Activated CD4-positive, alpha-beta T cell treated with anti-CD3 and anti-CD28 coated beads, Interleukin-2, amount 10 ng/mL, durations not matched to agents 7 days and 5 days (primary cell): ENCODE measurements at places on chromosomes 7 and 10. TPM values are rescaled to one million over a fixed set of nuclear protein-coding genes. Genes with fewer than 3 reads are reported as not detected.
A peak's percentile ranks its signal among the peaks of the same experiment; 100 is the strongest.

DNA sequence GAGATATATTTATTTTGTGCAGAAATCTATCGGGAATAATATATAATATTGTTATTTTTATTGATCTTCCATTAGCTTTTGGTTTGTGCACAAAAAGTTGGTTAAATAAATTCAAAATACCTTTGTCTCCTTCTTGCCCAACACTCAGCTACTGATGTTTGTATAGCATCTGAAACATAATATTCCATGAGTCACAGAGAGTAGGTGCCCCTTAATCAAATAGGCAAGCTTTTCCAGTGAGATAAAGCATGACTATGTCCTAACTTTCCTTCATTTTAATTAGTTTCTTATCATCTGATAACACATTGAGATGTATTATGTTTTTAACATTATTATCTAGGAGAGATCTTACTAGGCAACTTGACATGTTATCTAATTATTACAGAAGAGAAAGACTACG lies 432.2 kb downstream of the KIF20B start:
- no peaks in the 10 kb centered on the region for H3K27me3 ChIP-seq
- H3K4me3 ChIP-seq, result no peak overlapping the region
- no peaks in the 10 kb centered on the region for H3K36me3 ChIP-seq
- H3K4me1 ChIP-seq, result no peaks in the 10 kb centered on the region

DNA sequence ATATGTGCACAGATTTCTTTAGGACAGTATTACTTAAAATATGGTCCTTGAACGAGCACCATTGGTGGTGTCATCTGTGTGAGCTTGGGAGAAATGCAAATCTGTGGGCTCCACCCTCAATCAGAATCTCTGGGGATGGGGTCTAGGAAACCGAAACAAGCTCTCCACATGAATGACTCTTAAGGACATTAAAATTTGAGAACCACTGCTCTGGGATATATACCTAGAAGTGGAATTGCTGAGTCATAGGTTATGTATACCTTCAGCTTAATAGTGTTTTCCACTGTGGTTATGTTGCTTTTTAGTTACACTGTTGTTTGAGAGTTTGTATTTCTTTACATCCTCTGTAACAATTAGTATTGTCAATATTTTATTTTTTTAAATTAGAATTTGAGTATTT lies 24.0 kb downstream of the ZNRF2 start:
- no peak overlapping the region for H3K4me3 ChIP-seq
- H3K4me1 ChIP-seq, result peaks cover 36% of the 10 kb centered on the region

- no peak overlapping the region for H3K4me3 ChIP-seq
- H3K36me3 ChIP-seq, result peaks cover 7% of the 10 kb centered on the region
- H3K27ac ChIP-seq, result no peak overlapping the region
- no peak for DNase-seq
Measured at GRCh38 chr7:158325530-158326381, 261.9 kb downstream of the PTPRN2 start.

- no peak overlapping the region for H3K4me3 ChIP-seq
- no peak for DNase-seq
- no peak overlapping the region for H3K27ac ChIP-seq
- H3K36me3 ChIP-seq, result no peaks in the 10 kb centered on the region
Measured at GRCh38 chr10:128573281-128573845, 447.1 kb upstream of the MKI67 start.

DNA sequence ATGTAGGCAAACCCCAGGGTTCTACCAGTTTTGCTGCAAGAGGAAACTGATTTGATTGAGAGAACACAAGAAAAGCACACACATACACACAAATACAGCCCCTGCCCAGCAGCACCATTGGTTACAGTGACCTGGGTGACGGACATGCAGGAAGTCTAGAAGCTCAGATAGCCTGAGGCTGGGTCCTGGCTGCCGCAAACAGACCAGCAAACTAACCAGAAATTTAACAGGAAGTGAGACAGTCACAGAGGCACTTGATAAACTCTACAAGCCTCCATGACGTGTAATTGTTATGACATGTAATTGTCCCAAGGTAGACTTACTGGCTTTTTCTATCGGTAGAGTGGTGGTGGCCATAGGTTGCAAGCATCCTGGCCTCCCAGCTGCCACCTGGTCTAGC lies 58.9 kb downstream of the PRKAR2B start:
- peak overlapping the region; percentile 86 for H3K27ac ChIP-seq
- DNase-seq, result no peak
- peaks cover 4% of the 10 kb centered on the region for H3K4me1 ChIP-seq
- no peaks in the 10 kb centered on the region for H3K27me3 ChIP-seq

GRCh38 chr7:30800785-30801252 lies 29.6 kb downstream of the MINDY4 start:
- no peak overlapping the region for H3K27ac ChIP-seq
- H3K4me3 ChIP-seq, result no peak overlapping the region
- peaks cover 23% of the 10 kb centered on the region for H3K4me1 ChIP-seq
- H3K36me3 ChIP-seq, result no peaks in the 10 kb centered on the region
- H3K27me3 ChIP-seq, result no peaks in the 10 kb centered on the region

DNA sequence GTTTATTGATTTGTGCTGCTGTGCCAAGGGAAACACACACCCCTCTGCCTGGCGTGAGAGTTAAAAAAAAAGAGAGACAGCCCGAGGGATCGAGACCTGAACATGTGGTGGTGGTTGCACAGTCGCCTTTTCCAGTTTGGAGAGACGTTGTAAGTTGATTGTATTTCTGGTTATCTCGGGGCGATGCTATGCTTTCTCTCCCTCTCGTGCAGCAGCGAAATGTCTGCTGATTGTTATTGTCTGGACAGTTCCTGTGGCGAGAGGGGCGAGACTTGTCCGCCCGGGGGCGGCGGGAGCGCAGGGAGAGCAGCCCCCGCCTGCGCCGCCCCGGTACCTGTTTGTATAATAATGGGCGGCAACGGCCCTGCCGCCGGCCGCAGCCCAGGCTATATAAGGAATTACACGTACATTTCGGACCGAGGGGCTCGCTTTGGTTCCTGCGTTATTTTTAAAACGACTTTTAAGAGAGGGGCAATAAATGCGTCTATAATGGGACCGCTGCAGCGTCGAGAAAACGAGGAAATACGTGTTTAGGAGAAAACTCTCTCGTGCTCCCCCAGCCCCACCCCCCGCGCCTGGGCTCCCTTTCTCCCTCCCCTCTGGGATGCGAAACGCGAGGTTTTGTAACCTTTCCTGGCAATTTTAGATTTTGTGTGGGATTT lies 1.7 kb downstream of the ZEB1 start:
- H3K27ac ChIP-seq, result peak overlapping the region; percentile 97
- H3K27me3 ChIP-seq, result peaks cover 2% of the 10 kb centered on the region
- DNase-seq, result peak; percentile 16
- H3K36me3 ChIP-seq, result peaks cover 11% of the 10 kb centered on the region

GRCh38 chr7:44325201-44325671 lies at the start of gene CAMK2B:
Gene CAMK2B, minus strand, starts transcription at chr7:44325594. Its CDS starts 173 bp downstream, at chr7:44325421.
- peak within 1 kb of the TSS; percentile 62 for H3K4me3 ChIP-seq
- no peaks in the 10 kb centered on the region for H3K36me3 ChIP-seq
- H3K27ac ChIP-seq, result no peak within 1 kb of the TSS
- DNase-seq, result peak; percentile 5
- peaks cover 45% of the 10 kb centered on the region for H3K27me3 ChIP-seq

DNA sequence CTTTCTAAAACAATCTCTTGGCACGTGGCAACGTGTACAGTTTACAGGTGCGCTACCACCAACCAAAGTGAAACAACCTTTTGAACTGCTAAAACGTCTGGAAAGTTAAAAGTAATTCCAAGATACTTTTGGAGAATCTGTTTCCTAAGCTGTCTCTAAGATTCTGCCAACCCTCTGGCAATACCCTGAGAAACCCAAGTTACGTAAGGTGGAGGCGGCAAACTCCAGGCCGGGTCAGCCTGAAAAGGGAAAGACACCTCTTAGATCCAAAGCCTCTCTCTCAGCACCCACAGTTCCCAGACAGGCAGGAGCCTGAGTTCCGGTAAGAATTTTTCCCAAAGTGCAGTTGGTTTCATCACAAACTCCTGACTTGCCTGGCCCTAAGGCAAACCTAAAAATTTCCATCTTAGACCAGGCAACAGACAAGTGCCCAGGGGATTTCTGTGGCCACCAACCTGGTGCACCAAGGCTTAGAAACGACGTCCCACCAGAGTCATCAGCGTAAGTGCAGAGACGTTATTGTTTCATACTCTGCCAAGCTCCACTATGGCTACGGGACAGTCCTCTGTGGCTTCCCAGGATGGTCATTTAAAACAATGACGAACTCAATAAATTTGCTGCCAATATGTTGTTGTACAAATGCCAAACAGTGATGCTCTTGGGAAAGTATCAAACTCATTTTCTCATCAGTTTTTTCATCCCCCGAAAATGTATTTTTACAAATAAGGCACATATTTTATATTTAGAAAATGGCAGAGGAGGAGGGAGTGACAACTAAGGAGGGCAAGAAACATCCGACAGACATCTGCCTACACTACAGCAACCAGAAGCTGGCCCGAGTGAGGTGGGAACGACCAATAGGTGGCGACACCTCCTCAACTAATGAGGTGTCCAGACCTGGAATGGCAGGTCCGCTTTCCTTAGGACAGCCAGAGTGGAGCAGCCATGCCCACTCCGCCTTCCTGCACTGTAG lies 205.8 kb upstream of the FRMD4A start:
- no peak overlapping the region for H3K4me3 ChIP-seq
- peaks cover 59% of the 10 kb centered on the region for H3K36me3 ChIP-seq
- DNase-seq, result peak; percentile 52
- H3K4me1 ChIP-seq, result peaks cover 67% of the 10 kb centered on the region
- no peak overlapping the region for H3K27ac ChIP-seq

DNA sequence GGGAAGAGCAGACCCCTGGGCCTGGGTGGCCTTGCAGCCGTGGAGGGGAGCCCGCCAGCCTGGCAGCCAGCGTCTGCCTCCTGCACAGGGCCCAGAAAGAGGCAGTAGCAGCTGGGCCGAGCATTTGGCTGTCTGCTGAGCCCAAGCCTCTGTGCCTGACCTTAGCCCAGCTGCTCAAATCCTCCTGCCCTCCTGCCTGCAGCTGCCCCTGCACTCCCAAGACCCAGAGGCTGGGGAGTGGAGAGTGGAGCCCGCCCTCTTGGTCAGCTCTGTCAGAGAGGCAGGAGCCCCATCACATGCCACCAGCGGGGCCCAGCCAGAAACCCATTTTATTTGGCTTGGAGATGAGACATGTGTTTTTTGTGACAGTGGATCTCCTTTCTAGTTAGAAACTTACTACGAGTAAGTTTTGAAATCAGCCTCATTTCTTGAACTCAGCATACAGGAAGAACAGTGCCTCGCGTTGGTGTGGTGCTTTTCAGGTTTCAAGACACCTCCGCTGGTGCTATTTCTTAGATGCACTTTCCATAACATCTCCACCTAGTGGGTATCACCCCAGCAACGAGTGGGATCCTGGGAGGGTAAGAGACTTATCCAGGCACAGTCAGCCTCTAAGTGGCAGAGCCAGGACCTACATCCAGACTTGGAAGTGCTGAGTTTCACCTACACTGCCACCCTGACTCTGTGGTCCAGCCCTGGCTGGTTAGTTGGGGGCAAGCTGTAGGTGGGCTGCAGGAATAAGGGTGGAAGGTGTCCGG lies 477.1 kb downstream of the RPS24 start:
- H3K4me3 ChIP-seq, result no peak overlapping the region
- no peaks in the 10 kb centered on the region for H3K4me1 ChIP-seq
- no peak overlapping the region for H3K27ac ChIP-seq
- H3K36me3 ChIP-seq, result no peaks in the 10 kb centered on the region
- no peak for DNase-seq

DNA sequence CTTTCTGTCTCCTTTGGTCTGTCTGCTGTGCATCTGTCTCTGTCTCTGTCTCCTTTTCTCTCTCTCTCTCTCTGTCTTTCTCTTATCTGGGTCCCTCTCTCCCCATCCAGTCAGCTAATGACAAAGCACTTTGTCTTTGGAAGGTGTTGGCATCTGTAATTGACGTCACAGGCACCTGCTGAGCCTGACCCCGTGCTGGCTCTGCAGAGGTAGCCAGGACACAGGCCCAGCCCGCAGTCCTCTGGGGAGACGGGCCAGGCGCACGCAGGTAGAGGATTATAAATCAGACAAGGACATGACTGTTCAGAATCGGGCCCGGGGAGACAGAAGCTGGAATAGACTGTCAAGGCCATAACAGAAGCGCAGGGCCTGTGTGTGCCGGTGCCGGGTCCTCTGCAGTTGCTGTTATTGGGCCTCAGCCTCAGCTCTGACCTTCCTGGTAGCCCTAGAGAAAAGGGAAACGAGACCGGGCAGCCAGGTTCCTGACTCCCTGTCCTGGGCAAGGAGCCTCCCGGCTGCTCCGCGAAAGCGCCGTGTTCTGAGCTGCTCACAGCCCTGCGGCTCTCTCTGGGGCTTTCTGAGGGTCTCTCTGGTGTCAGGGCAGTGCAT lies 10.7 kb upstream of the PSMG3 start:
- no peak overlapping the region for H3K27ac ChIP-seq
- peaks cover 4% of the 10 kb centered on the region for H3K4me1 ChIP-seq
- no peak overlapping the region for H3K4me3 ChIP-seq
- H3K36me3 ChIP-seq, result no peaks in the 10 kb centered on the region
- no peak for DNase-seq

- no peak for DNase-seq
- no peak overlapping the region for H3K4me3 ChIP-seq
- no peaks in the 10 kb centered on the region for H3K36me3 ChIP-seq
- H3K27me3 ChIP-seq, result no peaks in the 10 kb centered on the region
Measured at GRCh38 chr7:10560497-10560896, 413.2 kb upstream of the PHF14 start.

DNA sequence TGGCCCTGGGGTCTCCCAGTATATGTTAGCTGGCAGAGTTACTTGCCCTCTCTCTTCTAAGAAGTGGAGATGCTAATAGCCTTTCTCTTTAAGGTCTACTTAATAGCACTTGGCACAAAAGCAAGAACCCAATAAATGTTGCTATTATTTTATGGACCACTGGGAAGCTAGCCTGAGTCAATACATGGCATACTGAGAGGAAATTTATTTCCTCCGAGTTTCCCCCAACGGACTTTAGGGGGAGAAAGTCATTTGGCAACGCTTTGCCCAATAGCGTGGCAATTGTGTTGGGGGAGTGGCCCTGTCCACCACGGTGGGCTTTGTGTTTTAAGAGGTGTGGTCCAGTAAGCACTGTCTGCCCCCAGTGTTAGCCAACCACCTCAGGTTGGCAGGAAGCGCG lies 87.4 kb upstream of the SMNDC1 start:
- peaks cover 23% of the 10 kb centered on the region for H3K4me1 ChIP-seq
- H3K27ac ChIP-seq, result no peak overlapping the region
- no peaks in the 10 kb centered on the region for H3K36me3 ChIP-seq
- H3K27me3 ChIP-seq, result no peaks in the 10 kb centered on the region

DNA sequence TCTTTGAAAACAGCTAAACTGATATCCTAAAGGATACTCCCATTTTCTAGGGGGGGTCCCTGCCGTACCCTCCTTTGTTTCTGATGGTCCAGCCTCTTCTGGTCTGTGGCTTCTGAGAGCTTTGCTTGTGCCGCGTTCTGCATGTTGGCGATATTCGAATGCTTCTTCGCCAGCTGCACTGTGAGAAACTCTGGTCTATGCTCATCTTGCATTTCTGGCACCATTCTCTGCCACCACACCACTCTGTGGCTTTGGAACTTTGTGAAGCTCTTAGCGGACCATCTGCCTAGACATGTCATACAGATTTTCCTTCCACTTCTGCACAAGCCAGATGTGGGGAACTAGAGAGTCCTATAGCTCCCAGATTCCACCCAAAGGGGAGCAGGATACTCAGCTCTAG lies 197.2 kb downstream of the REEP3 start:
- H3K36me3 ChIP-seq, result no peaks in the 10 kb centered on the region
- peaks cover 1% of the 10 kb centered on the region for H3K27me3 ChIP-seq
- H3K4me3 ChIP-seq, result no peak overlapping the region
- DNase-seq, result no peak

The GHRHR gene
- total RNA-seq, result not detected

The GPR146 gene
- total RNA-seq, result 13.8 TPM

The RPP38 gene
- 17.4 TPM for total RNA-seq

The HTR7 gene
- total RNA-seq, result not detected

The KCND2 gene
- total RNA-seq, result not detected

The CTTNBP2 gene
- total RNA-seq, result not detected

The MYOZ1 gene
- total RNA-seq, result not detected

The ZNF804B gene
- total RNA-seq, result not detected

The CDC123 gene
- total RNA-seq, result 105 TPM

The MYPN gene
- not detected for total RNA-seq

The LIPN gene
- total RNA-seq, result not detected
